ENCODE measurements at places on chromosomes 16 and 17. TPM values are rescaled to one million over a fixed set of nuclear protein-coding genes. Genes with fewer than 3 reads are reported as not detected.

Gene NOD2
- 2.4 TPM for total RNA-seq

Gene ST6GALNAC1
- total RNA-seq, result 363 TPM

Gene ABCA6
- total RNA-seq, result 5.4 TPM

Gene PRR29
- not detected for total RNA-seq

Gene HOXB4
- 5.3 TPM for total RNA-seq

Gene TOX3
- 16.0 TPM for total RNA-seq
